ENCODE measurements at places on chromosomes 2 and 18.

DNA sequence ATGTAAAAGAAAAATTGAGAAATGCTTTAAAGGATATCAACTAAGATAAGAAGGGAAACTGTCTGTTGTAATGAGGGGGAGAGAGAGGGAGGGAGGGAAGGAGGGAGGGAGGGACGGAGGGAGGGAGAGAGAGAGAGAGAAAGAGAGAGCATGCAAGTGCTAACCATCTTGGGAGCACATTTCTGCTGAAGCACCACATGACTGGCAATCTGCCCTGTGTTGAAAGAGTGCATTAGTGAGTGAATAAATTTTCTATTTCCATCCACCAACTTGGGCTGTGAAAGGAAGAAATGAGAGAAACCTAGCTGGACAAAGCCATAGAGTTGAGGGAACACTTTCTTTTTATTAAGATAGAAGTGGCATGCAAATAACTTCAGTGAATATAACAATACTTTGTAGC is 110.7 kb downstream of the TMX3 start:
- DNase-seq, result no peak

GRCh38 chr2:40937284-40937683 is 485.4 kb upstream of the SLC8A1 start:
- DNase-seq, result no peak

- no peak for DNase-seq
Observed at GRCh38 chr2:30280596-30281434, 49.5 kb downstream of the LBH start.

- DNase-seq, result no peak
Observed at GRCh38 chr2:8926356-8926755, 77.1 kb downstream of the MBOAT2 start.

DNA sequence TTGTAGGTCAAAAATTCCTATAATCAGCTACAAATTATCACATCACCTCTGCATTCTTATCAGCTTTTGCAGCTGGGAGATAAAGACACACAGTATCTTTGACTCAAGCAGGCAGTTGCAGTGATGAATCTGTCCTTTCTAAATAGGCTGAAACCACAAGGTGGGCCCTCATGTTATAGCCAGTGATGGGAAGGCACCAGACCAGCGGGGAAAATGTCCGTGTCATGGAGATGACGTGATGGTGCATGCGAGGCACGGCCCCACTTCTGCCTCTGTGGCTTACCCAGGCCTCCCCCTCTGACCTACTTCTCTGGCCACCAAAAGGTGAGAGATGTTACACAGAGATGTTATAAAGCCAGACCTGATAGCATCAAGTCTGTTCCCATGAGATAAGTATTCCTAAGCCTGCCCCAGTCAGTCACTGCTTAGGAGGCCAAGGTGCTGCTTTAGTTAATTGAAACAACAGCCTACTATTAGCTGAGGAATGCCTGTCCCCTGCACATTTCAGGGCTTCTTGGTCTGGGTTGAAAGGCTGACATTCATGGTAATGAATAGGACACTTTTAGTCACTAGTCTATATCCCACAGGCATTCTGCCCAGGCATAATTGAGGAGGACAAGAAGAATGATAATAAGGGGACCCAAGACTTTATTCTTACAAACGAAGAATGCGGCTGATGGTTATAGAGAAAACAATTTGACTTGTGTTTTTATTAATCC is 327.9 kb downstream of the LPIN1 start:
- no peak for DNase-seq

- DNase-seq, result no peak
Observed at GRCh38 chr2:167575276-167575675, 672.1 kb downstream of the STK39 start.

DNA sequence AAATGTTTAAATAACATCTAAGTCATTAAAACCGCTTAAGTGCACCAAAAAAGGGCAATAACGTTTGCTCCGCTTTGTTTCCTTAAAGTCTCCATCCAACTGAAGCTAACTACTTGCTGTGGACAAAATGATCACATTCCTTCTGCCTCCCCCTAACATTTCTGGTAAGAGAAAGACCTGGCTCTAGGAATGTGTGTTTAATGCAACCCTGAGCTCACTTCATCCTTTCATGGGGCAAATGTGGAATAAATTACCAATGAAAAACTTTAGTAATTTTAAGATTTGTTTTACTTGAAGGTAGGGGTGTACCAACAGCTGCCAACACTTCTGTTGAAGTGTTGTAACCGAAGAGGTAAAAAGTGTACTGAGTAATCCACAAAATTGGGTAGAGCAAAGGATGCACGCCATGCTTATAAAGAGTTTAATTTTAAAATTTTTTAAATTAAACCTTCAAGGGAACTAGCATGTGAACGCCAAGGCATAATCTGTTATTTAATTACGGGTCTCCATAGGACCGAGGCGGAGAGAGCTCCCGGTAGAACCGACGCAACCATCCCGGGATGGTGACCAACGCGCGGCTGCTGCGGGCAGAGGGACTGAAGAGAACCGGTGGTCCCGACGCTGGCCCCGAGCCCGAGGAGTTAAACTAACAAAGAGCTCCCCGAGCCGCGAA is 1.1 kb downstream of the HNRNPLL start:
- no peak for DNase-seq

All from CD4-positive, alpha-beta T cell treated with Interleukin-21 for 1 hour (primary cell).